NCI-H524 (cell line): ENCODE measurements at places on chromosomes 11 and 22.

DNA sequence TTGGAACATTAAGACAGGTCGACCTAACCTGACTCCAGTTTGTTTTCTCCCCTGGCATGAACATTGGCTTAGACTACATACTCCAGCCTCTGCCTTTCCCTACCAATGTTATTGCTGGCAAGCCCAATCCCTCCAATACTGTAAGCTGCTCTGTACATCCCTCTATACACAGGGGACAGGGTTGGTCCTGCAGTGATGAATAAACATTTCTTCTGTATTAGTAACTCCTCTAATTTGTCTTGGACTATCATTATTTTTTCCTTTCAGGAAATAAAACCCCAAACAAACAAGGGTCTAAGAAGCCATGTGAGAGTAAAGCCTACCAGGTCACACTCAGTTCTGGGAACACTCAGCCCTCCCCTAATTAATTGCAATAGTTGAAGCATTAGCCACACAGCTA, 35.1 kb upstream of the FJX1 start:
- no peak for DNase-seq

- peak; percentile 91 for DNase-seq
Measured at GRCh38 chr11:36289226-36289852, at the start of gene COMMD9. Gene COMMD9, minus strand, starts transcription at chr11:36289424. Its CDS starts 12 bp downstream, at chr11:36289412.

GRCh38 chr22:34847072-34847471, 218.9 kb upstream of the ISX start:
- no peak for DNase-seq

GRCh38 chr11:64546600-64546999, 44.4 kb upstream of the SLC22A12 start:
- DNase-seq, result no peak

- peak; percentile 2 for DNase-seq
Measured at GRCh38 chr11:92941676-92942571, 27.5 kb upstream of the MTNR1B start.

DNA sequence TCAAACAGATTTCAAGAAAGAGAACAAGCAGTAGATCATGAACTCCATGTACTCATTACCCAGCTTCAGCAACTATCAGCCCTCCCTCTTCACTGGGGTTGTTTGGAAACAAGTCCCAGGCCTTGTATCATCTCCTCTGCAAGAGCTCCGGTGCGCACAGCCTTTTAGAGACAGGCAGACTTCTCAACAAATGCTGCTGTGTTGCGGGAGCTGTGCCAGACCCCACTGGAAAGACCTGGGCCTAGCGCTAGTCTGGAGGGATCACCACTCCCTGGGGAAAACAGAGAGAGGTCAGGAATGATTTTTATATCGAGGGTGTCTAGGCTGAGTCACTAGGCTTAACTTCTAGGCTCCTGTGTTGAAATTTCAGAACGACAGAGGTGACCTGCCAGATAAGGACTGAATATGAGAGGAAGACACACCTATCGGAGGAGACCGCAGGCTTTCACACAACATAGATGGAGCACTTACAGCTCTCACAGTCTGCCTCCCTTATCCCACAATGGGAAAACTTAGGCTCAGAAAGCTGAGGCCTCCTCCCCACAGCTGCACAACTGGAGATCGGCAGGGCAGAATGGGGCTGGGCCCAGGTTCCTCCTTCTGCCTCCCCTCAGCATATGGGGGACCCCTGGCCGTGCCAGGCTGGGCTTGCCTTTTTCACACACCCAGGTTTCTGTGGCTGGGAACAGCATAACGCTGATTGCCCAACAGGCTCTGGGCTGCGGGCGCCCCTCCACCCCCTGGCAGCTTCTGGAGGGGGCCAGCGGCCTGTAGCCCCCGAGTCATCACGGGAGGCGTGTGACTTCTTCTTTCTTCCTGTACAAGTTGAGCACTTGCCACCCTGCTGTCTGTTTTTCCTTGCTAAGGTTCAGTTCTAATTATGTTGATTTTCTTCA, 86.0 kb downstream of the PKNOX2 start:
- no peak for DNase-seq

DNA sequence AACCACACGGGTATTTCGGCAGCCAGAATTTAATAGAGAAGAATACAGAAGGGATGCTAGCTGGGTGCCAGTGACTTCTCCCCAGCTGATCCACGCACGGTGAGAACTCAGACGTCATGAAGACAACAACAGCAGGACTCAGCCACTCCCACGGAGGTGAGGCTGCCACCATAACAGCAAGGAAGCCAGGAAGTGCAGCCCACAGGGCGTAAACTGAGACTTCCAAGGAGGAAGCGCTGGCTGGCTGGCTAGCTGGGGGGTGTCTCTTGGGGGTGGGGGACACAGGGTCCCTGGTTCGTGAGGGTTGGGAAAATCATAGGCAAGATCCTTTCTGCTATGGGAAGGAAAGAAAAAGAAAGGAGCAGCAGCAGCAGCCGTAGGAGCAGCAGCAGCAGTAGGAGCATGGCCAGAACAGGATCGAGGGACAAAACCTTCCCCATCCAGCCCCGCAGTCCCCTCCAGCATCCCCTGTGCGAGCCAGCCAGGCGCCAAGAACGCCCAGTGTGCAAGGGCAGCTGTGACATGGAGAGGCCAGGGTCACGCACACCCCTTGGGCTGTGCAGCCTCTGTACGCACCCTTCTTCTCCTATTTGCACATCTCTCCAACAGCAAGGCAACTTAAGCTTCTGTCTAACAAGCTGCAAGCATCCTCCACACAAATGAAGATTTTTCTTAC, 49.6 kb upstream of the SHANK2 start:
- no peak for DNase-seq

GRCh38 chr11:92137747-92138146, 86.9 kb upstream of the FAT3 start:
- no peak for DNase-seq

DNA sequence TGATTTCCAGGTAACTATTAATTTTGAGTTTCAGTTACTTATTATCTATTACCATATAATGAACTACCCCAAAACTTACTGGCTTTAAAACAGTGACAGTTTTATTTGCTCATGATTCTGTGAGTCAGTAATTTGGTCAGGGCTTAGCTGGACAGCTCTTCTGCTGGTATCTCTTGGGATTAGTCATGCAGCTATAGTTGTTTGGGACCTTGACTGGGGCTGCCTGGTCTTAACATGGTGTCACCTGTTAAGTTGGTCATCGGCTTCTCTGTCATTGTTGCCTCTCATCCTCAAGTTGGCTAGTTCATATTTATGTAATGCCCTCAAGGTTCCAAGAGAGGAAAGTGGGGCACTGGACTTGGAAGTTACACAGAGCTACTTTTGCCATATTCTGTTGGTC, 177.5 kb downstream of the TMEM135 start:
- no peak for DNase-seq

GRCh38 chr11:107821199-107821927, 37.2 kb downstream of the SLC35F2 start:
- DNase-seq, result no peak

DNA sequence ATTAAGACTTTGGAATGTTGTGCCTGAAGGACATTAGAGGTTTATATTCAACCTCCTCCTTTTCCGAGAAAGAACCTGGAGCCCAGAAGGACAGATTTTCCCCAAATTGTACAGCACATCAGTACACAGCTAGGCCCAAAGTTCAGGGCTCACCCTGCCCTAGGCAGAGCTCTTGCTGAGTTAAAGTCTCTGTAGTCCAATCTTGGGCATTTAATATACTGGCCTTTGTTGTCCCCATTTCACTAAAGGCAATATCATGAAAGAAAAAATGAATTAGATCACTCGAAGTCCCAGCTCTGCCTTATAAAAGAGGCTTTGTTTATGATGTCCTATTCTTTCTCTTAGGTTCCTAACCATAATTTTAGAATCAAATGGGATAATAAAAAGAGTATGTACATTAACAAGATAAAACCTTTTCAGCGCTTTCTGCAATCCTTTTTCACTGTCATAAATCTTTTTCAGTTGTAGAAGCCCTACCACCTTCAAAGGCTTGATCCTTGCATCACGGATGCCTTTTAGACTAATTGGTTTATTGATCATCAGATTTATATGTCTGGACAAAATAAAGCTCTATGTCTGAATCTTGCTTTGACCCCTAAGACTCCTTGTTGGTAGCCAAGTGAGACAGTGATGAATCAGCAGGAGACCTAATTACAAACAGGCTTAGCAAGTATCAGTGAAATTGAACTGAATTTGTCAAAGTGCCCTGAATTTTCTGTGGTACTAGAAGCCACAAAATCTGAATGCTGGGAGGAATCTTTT, 39.8 kb downstream of the RELT start:
- no peak for DNase-seq

DNA sequence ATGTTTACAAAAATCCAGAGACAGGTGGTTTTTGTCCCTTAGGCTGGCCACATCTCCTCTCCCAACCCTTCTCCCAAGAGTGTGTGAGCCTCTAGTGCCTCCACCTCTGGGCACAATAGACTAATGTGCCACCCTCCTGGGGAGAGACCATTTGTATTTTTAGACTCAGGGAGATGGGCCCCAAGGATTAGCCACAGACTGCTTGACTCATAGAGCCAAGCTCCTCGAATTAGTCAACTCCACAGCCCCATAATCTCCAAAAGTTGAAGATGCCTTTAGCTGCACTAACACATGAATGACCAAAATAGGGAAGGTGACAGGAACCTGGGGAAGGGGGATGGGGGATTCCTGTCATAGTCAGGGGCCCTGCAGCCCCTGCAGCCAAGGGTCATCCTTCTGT, 53.0 kb upstream of the LRRC32 start:
- no peak for DNase-seq

DNA sequence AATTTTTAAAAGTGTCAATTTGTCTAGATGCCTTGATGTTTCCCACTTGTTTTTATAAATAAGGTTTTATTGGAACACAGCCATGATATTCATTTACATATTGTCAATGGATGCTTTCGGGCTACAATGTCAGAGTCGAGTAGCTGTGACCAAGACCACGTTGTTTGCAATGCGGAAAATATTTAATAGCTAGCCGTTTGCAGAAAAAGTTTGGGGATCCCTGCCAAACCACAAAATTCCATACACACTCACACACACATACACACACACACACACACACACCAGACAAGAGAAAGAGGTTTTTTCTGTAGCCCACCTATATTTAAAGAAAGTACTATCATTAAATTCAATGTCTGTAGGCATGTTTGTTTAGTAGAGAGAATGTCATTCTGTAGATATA, 58.3 kb downstream of the TYR start:
- no peak for DNase-seq

DNA sequence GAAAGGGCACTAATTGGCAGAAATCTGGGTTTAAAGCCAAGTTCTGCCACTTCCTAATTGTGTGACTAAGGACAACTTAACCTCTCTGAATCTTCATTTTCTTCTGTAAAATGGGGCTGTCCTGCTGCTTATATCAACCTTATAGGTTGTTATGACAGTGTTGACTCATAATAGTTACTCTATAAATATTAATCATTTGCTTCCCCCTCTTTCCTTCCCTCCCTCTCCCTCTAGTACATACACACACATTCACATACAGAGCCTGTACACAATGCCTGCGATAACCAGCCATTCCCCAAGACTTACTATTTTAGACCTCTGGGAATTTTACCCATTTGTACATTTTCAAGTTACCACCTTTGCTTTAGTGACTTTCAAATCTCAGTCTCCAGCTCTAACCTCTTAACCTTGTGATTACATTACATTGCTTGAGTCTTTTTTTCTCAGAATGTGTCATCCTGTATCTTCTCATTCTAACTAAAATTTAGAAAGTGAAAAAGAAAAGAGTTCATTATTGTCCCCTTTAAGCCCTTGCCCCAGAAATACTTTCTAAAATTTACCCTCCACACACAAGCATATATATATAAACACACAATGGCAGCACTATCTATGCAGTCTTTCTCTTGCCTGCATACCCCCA, 31.9 kb downstream of the GDPD4 start:
- no peak for DNase-seq

- no peak for DNase-seq
Measured at GRCh38 chr11:29438815-29439214, 578.0 kb downstream of the KCNA4 start.

- DNase-seq, result no peak
Measured at GRCh38 chr22:37126383-37126782, 16.9 kb upstream of the TMPRSS6 start.

- no peak for DNase-seq
Measured at GRCh38 chr11:69963533-69964246, 114.4 kb upstream of the ANO1 start.
